ENCODE measurements at places on chromosomes 7 and 10.

GRCh38 chr10:114026189-114027040 is 17.3 kb upstream of the ADRB1 start:
- DNase-seq = no peak

DNA sequence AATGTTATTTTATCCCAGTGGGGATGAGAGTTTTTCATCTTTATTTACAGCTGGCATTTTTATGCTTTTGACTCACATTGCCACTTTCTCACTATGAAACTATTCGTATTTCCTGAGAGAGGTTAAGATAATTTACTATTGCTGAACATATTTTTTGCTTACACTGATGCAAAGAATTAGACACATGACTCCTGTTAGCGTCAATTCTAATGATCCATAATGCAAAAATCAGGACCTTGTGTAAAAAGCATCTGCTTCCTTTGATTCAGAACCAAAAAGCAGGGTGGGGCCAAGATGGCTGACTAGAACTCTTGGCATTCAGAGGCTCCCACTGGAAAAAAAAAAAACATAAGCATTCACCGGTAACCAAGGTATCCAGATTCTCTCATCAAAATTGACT is 464.8 kb downstream of the SEMA3D start:
- no peak for DNase-seq

DNA sequence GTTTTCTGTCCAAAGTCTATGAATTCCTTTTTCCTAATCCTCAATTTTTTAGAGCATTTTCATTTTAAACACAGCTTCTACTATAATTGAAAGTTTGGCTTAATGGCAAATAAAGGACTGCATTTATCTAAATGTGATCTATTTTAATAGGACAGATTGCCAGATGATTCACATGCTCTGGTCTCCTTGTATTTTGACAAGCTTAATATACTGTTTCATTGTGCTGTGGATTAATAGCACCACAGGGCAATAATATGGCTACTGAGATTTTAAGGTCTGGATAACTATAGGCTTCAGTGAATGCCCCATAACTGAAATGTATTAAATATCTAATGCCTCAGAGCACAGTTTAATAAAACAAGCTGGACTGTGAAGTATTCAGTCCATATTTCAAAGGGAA is 1362.8 kb downstream of the XPNPEP1 start:
- DNase-seq = no peak

DNA sequence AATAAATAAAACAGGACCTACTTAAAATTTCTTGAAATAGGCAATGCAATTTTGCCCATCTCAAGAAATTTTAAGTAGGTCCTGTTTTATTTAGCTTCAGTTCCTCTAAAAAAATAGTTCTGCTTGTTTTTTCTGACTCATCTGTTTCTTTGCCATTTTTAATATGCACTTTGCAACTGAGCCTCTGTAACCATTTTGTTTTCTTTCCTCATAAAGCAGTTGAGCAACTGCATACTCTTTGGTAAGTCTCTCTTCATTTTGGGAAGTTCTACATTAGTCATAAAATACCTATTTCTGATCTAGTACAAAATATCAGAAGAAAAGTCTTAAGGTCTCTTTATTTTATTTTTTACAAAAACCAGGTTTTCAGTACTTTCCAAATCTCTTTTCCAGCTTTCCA is 18.0 kb downstream of the TAS2R40 start:
- DNase-seq = no peak

DNA sequence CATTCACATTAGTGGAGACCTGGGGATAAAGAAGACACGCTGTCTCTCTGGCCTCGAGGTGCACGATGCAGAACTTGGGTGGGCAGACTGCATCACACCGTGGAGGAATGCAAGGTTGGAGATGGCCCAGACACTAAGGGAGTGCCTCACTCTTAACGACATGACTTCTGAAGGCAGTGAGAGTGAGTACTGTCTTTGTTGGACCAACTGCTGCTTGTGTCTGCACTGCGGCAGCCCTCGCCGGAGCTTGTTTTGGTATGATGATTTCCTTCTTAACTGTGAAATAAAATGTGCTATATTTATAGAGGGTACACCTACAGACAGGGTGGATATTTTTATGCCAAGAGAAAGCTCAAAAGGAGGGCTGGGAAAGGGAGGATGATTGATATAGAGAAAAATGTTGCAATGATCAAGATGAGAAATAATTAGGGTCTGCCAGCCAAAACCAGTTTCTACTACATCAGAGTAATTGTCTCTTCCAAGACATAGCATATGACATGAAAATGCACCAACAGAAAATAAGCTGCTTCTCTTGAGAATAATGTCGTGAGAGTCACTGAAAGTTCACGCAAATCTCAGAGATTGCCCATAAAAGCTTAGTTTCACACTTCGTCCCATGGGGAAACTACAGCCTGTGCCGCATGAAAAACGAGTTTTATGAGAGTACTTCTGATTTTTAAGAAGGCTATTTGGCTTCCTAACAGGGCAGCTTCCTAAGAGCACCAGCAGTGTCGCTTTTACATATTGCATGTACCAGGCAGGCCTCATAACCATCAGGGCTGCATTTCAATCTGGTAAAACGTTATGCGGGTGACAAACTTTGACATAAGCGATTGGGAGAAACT is 127.1 kb downstream of the TAX1BP1 start:
- no peak for DNase-seq

- DNase-seq = no peak
Measured at GRCh38 chr10:102611514-102612087, 32.7 kb upstream of the TRIM8 start.

DNA sequence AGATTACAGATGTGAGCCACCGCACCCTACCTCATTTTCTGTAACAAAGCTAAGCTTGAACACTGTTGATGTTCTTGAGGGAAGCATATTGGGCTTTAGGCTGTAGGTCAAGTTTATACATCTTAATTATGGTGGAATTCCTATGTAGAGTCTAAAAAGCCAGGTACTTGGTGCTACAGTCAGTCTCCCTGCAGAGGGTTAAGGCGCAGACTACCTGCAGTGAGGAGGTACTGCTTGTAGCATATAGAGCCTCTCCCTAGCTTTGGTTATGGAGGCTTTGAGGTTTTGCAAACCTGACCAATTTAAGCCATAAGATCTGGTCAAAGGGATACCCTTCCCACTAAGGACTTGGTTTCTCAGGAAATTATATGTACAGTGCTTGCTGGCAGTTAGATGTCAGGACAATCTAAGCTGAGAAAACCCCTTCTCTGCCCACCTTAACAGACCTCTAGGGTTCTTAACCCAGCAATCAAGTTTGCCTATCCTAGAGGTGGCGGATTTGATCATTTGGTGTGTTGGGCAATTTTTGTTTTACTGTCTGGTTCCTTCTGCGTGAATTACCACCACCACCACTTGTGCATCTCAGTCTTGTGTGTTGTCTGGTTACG is 6.0 kb downstream of the PPIA start:
- DNase-seq = no peak

GRCh38 chr7:67006965-67007364 is 10.3 kb downstream of the TYW1 start:
- no peak for DNase-seq

DNA sequence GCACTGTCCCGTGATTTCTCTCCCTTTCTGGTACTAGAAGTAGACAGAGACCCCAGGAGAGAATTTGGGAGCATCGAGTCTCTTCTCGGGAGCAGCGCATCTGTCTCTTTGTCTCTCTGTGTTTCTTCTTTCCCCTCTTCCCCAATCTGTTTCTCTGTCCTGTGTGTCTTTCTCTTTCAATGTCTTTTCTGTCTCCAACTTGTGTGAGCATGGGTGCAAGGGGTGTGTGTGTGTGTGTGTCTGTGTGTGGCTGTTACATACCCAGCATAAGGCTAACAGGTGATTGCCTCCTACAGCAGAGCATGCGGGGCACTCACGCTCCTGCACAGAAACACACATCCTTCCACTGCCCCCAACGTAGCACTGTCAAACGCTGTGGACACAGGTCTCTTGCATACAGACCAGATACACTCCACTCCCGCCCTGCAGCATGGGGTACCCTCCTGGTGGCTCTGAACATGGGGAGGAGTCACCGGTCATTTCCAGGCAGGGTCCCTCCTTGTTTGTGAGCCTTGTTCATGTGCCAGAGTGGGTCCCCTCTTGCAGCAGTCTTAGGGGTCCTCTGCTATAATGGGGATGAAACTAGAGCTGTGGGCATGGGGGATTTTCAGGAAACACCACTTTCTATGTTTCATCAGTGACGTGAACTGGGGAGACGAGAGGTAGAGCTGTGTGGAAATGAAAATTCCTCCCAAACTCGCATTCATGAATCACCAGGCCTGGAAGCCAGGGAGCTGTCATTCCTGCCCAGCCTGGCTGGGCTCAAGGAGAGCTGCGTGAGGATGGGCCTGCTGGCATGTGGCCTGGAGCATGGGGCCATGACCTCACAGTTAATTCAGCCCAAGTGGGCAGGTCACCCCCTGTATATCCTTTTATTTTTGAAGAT is 980 bp downstream of the ADAMTS14 start:
- no peak for DNase-seq

DNA sequence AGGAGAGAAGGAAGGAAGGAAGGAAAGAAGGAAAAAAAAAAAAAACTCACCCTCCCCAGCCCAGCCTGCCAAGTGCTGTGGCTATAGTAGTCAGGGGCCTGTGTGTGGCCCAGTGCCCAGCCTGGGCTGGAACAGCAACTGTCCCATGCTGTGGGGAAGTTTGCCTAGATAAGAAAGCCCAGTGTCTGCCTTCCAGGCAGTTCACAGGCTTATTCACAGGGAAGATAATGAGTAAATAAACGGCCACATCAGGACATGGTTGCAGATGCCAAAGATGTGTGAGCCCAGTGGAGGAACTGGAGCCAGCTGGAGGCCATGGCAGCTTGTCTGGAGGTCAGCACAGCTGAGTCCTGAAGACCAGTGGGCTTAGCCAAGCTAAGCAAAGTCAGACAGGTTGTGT is 132.4 kb upstream of the FOXK1 start:
- no peak for DNase-seq

DNA sequence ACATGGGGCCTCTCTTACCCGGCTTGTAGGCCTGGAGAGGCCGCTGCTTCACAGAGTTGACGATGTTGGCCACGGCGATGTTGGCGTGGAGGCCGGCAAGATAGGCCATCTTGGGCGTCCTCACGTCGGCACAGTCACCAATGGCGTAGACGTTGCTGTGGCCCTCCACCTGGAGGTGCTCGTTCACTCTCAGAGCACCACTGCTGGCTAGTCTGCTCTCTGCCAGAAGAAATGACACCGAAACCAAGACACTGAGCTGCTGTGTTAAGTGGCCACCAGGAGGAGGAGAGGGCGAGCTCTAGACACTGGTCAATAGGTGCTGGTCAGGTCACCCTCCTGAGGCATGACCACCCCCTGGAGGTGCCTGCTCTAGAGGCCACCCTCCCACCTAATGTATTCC is 17.7 kb downstream of the AIFM2 start:
- DNase-seq = no peak

- DNase-seq = no peak
Measured at GRCh38 chr7:45574416-45574668, 174 bp downstream of the ADCY1 start.

GRCh38 chr7:70696201-70696754 is 435.7 kb upstream of the GALNT17 start:
- no peak for DNase-seq

DNA sequence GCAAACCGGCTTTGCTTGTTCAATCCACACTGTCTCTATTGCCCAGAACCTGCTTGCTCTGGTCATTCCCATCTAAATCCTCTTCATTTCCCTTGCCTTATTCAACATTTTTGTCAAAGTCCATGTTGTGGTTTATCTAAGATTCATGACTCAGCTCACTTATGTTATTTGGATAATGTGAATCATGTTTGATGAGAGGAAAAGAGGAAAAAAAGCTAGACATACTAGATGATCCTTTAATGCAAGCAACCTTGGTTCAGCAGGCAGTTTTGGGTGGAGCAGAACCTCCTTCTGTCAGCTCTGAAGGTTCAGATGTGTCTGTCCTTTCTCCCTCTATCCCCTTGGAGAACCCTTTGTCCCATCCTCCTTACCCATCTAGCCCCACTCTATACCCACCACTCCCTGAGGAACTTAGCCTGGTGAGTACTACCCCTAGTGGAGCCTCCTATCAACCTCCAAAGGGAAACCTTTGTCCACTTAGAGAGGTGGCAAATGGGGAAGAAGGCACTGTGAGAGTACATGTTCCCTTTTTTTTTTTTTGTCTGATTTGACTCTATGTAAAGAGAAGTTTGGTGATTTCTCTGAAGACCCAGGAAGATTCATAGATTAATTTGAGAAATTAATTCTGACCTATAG is 2.1 kb upstream of the SAMD9L start:
- DNase-seq = no peak

- DNase-seq = no peak
Measured at GRCh38 chr10:112977426-112977898, 27.4 kb downstream of the TCF7L2 start.

GRCh38 chr7:27575613-27576012 is 87.1 kb downstream of the HIBADH start:
- no peak for DNase-seq

- DNase-seq = peak; percentile 58
Measured at GRCh38 chr10:12214763-12215218, 18.8 kb downstream of the CDC123 start.

- no peak for DNase-seq
Measured at GRCh38 chr7:28572321-28573058, 160.2 kb downstream of the CREB5 start.

Measured in activated naive CD4-positive, alpha-beta T cell treated with anti-CD3 and anti-CD28 coated beads, Interleukin-2, amount 50 U/mL, for 72 hours (primary cell).